ENCODE measurements at places on chromosomes 2 and 18.

DNA sequence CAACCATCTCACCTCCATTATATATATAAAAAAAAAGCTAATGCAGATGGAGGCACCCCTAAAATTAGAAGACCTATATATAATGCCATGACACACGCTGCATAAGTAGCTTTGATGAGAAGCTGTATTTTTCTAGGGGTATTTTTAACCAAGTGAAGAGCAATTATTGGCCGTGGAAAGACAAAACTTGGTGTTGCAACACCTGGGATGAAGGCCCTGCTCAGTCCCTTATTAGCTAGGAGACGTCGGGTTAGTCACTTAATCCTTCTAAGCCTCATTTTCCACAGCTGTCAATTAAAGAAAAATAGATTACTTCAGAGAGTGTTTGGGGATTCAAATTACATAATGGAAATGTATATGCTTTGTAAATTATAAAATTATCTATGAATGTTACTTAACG lies 63.0 kb downstream of the WDR75 start:
- DNase-seq: no peak

GRCh38 chr2:183219888-183220287 lies 95.6 kb downstream of the NUP35 start:
- no peak for DNase-seq

DNA sequence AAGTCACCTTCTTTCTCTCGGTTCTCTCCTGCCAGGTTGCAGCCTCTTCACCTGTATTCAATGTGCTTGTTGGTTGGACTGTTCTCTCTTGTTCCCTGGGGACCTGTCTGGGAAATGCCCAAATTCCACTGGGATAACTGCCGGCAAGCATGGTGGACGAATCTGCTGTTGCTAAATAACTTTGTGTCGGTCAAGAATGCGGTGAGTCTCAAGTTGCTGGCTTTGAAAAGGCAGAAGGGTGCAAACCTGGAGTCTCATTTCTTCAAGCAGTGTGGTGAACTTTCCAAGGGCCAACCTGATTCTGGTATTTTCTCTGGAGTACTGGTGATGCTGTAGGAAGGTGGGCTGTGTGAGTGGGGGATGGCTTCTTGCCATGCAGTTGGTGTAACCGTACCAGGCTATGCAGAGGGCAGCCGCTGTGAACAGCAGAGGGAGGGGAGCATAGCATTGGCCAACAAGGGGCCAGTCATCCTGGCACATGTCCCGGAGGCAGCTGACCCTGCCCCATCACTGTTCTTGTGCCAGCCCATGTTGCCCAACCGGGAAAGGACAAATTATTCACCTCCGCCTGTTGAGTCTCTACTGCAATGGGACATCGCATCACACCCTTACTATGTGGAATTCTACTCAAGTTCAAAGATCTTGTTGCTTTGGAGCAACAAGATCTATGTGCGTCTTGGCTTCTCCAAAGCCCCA lies 88.1 kb upstream of the SEC11C start:
- DNase-seq: no peak

DNA sequence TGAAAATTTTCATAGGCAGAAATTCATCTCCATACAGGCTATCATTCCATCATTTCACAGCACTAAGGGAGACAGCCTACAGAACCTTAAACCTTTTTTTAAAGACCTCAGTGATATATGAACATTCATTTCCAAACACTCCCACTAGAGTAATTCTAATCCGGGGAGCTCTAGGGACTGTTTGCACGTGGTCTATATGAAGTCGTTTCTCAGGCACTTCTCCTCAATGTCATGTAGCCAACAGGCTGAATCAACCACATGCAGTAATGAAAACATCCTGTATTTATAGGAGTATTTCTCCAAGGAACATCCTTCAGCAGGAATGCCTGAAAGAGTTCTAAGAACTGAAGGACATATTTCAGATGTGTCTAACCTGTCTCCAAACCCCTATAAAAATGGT lies 97.3 kb upstream of the CREB1 start:
- DNase-seq: no peak

- DNase-seq: no peak
Measured at GRCh38 chr2:212448698-212449097, 89.9 kb downstream of the ERBB4 start.

GRCh38 chr2:111178296-111178695 lies 57.6 kb downstream of the BCL2L11 start:
- no peak for DNase-seq

- DNase-seq: no peak
Measured at GRCh38 chr18:9741793-9742523, 33.9 kb downstream of the RAB31 start.

- DNase-seq: no peak
Measured at GRCh38 chr2:239814861-239815601, 210.1 kb downstream of the NDUFA10 start.

DNA sequence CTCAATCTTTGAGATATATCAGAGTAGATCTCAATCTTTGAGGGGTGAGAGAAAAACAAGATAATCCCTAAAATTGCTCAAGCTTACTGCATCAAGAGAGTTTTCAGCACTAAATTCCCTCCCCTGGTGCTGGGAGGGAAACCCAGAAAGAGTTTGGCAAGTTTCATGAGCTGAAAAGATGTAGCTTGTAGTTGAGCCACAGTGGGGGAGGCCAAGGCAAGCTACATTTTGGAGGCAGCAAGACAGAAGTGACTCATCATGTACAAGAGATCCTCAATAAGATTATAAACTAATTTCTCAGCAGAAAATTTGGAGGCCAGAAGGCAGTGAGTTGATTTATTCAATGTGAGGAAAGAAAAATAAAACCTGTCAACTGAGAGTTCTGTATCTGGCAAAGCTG lies 308.2 kb downstream of the PIEZO2 start:
- DNase-seq: no peak

GRCh38 chr2:102056079-102056581 lies 64.4 kb downstream of the IL1R2 start:
- no peak for DNase-seq

DNA sequence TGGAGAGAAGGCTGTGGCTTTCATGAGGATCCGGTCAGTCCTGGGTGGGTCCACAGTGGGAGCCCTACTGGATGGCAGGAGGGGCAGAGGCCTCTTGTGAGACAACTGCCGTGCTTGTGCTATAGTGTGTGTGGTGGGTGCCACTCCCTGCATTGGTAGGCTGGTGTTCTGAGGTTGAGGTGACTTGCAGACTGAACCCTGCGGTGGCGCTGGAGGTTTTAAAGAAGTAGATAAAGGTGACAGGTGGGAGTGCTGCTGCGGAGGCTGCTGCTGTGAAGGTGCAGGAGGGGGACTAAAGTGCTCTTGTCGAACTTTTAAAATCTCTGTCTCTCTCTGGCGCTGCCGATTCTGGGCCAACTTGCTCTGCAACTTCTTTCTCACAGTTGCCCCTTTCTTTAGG lies 29.7 kb downstream of the INO80D start:
- no peak for DNase-seq

DNA sequence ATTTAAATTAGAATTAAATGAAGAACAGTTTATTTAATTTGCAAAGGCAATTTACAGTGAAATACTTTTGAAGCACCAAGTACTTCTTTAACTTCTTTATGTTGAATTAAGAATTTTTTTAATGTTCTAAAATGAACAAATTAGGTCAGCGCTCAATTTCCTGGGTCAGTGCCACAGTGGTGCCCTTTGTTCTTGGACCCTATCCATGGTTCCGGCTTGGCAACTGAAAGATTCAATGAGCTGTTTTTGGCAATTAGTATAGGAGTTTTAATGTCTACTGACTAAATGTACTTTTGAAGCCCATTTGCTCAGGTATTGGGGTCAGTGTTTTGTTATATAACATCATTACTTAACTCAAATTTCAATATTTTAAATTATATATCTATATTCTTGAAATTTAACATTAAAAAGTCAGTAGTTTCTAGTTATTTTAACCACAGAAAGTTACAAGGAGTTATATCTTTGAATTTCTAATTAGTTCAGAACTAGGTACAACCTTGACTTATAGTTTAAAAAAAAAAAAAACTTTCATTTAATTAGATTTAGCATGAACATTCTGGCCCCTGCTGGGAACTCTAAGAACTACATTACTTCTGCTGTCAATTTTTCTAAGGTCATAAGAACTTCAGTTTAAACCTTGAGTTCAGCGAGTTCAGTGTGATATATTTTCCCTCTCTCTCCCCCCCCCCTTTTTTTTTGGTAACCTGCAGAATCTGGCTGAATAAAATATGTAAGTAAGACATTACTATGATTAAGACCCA lies 7.6 kb upstream of the MSTN start:
- DNase-seq: peak; percentile 9

DNA sequence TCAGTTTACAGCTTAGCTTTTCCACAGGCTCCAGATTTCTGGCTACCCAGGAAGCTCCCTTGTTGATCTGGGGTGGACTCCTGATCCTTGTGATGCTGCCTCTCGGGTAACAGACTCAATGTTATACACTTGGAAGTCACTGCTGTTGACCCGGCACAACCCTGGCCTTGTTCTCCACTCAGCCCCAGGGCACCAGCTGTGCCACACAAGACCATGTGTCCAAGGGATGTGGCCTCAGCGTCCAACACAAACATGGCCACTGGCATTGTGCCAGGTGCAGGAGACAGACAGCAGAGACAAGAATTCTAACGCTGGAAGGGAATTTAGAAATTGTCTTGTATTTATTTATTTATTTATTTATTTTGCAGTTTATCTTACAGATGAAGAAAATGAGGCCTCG lies 39.0 kb upstream of the PPP4R1 start:
- no peak for DNase-seq

GRCh38 chr2:99933894-99934650 lies 208.3 kb downstream of the AFF3 start:
- no peak for DNase-seq

DNA sequence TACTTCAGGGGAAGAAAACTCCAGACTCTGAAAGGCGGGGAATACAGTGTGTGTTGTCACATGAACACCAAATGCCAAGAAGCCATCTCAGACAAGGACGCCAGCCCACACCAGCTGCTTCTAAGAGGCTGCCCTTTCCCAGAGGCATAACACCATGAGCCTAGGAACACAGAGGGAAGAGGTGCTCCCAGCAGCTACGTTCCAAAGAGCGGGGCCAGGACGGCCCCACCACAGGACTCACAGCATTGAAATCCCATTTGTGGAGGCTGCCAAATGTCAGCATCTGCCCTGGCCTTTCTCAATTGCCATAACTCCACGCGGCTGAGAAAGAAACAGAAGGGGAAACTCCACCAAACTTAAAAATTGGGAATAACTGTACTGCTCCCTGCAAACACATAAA lies 20.1 kb upstream of the ID2 start:
- DNase-seq: no peak

- no peak for DNase-seq
Measured at GRCh38 chr2:62443886-62444285, 62.1 kb downstream of the TMEM17 start.

- no peak for DNase-seq
Measured at GRCh38 chr2:42959234-42960001, 167.0 kb upstream of the HAAO start.

DNA sequence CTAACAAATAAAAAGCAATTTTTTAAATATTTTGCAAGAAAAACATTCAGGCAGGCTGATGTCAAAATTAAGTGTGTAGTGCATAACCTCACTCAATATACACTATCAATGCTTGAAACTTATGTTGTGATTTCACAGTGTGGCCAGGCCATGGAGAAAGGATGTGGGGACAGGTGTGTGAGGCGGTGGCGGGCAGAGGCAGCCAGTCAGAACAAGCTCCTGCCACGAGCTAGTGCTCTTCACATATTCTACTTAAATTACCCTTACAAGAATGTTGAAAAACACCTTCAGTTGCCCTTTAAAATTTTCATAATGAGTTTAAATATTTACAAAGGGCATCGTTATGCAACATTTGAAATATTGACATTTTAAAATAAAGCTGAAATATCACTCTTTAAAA lies 43.2 kb downstream of the CYB5A start:
- no peak for DNase-seq

DNA sequence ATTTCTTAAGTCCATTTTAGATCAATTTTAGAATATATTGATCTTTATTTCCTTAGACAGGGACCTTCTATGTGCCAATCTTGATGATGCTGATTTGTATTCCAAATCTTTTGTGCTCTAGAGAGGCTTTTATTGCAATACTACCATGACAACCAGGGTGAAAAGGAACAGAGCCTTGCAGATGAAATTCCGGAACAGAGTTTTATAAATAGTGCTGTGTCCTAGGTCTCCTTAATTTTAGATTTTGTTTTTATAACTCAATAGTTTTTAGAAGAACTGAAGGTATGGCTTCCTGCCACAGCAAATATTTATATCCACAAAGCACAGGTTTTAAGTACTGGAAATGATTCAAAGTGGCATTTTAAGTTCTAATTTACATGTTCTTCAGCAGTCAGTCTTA lies 160.2 kb downstream of the PMAIP1 start:
- no peak for DNase-seq

GRCh38 chr2:151707857-151708256 lies 26.4 kb downstream of the NEB start:
- DNase-seq: no peak

- no peak for DNase-seq
Measured at GRCh38 chr18:48098538-48098937, 168.1 kb upstream of the SMAD2 start.

DNA sequence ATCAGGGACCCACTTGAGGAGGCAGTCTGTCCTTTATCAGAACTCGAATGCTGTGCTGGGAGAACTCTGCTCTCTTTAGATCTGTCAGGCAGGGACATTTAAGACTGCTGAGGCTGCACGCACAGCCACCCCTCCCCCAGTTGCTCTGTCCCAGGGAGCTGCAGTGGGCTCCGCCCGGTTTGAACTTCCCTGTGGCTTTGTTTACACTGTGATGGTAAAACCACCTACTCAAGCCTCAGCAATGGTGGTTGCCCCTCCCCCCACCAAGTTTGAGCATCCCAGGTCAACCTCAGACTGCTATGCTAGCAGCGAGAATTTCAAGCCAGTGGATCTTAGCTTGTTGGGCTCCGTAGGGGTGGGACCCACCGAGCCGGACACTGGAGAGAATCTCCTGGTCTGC lies 11.8 kb upstream of the LHCGR start:
- no peak for DNase-seq

DNA sequence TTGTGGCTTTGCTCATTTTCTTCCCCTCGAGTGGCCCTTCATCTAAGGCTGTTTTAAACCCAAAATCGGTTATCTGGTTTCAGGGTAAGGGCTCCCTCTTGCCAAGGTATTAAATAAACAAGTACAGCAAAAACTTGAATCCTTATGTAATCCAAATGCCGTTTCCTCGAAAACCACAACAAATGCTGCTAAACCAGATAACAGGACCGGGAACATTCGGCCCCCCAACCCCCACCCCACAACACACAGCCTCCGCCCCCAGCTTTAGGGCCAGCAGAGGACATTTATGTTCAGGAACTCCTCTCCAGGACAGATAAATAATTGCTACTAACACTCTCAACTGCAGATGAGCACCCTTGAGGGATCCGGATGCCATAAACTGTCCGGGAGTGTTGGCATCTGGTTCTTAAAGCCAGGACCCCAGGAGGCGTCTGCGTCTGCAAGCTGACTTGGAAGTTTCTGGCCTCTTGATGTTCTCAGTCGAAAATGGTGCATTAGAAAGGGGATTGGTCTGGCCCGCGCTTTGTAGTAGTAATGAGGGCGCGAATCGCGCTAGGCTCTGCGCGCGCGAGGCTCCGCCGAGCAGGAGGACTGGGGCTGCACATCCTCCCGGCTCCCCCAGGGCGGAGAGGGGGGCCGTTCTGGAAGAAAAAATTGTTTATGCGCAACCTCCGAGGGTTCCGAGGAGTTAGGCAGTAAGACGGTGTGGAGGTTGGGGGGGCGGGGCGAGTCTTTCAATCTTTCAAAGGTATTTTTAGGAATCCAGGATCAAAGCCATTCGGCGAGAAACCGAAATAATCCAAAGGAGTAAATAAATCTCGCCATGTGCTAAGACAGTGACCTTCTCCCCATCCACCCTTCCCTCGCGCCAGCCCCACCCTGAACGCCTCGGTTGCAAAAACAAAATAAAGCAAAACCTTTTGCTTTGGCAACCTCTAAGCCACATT lies 3.9 kb upstream of the ID2 start:
- peak; percentile 50 for DNase-seq

All from immature natural killer cell (primary cell).